ENCODE measurements at places on chromosomes 4 and X.

- no peak for DNase-seq
Observed at GRCh38 chrX:77786365-77786680, 307 bp upstream of the ATRX start.

DNA sequence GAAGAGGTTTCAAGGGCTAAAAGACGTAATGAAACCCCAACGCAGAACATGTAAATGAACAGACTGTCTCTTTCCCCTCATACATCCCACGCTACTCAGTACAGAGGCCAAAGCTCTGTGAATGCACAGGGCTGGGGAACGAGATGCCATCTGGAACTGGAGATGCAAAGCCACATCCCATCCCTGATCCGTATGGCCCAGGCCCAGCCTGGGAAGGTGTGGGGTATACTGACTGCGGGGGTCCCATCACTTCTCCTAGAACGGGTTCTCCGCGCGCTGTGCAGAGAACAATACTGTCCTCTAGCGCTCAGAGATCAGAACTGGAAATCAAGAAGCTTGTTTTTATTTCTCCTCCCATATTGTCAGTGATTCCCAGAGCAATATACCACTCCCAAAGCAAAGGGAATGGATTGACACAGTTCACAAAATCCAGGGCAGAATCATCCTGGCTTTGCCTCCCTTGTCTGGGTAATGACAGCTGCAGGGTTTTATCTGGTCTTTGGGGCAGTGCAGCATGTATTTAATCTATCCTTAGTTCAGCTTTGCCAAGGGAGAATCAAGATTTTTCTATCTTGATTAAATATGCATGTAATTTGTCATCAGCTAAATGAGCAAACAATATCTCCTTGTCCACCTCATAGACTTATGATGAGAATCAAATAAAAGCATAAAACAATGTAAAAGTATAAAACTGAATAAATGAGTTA lies 47.3 kb upstream of the TLR3 start:
- no peak for DNase-seq

DNA sequence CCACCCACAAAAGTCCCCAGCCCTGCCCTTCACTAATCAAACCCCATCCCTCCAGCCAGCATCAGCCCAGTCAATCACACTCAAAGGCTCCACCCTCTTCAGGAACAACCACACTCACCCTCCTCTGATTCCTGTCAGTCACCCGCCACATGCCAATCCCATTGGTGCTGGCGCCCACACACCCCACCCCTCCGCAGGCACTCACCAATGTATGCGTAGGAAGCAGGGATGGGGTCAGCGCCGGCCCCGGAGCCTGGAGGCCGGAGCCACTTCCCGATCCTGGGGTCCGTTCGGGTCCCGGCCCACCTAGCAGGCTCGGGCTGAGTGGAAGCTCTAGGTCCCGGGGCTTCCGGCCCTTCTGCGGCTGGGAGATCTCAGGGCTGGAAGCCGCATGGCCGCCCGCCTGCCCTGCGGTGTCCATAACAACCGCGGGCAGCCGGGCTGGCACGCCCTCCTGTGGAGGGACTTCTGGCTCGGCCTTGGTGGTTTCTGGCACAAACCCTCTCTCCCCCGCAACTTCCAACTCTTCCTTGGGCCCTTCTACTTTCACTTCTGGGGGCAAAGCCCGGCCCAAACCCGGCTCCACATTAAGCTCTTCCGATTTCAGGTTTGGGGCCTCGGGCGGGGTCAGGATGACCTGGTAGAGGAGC lies 7.9 kb upstream of the CFP start:
- no peak for DNase-seq

- DNase-seq = no peak
Observed at GRCh38 chr4:186203406-186203805, 12.0 kb downstream of the CYP4V2 start.

GRCh38 chr4:889516-889915 lies 42.6 kb downstream of the GAK start:
- DNase-seq = no peak

DNA sequence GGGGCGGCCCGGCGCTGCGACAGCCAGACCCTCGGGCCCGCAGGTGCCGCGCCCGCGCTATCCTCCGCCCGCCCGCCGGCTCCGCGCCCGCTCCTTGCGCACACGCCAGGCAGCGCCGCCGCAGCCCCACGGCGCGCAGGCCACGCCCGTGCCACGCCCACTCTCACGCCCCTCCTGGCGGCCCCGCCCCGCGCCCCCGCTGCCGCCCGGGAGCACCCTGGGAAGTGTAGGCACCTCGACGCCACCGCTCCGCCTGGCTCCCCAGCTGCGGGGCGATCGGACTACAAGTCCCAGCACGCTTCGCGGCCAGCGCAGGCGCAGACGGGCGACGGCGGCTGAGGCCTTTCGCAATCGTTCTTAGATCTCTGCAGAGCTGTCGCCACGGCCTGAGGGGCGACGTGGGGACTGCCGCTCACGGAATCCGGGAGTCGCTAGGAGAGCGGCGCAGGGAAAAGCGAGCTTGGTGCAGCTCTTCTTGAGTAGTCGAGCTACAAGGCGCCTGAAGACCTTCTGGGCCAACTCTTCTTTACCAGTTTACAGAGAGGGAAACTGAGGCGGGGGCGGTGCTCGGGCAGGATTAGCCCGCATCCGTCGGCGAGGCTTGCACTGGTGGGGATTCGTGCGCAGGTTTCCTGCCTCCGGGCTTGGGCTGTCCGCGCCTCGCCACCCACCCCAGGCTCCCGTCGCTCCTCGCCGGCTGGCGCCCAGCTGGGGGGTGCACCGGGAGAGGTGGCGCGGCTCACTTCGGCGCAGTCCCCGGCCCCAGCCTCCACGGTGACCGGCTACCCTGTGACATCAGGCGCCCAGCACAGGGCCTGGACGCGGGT lies at the start of gene ABLIM2:
Gene ABLIM2 (minus strand): TSS at position 104 of the 827 bp plus-strand sequence. CDS start 124 bp downstream, outside the sequence.
- DNase-seq = peak; percentile 97

GRCh38 chr4:52376132-52376704 lies 282.9 kb downstream of the USP46 start:
- DNase-seq = no peak

GRCh38 chr4:146833530-146833929 lies 112.1 kb downstream of the TTC29 start:
- DNase-seq = no peak

DNA sequence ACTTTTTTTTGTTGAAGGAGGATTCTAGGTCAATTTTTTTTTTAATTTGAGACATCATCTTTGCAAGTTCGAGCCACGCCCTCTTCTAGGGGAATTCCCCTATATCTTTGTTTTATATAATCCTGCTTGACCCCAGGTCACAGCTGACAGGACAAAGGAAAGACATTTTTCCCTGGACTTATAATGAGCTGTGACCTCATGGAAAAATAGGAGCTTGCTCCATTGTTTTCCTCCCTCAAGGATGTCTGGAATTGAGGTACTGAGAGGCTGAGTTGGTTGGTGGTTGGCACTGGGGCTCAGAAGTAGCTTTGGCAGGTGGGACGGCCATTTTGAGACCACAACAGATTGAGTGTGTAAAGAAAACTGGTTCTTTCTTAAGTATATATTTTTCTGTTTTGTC lies 49.0 kb downstream of the GBA3 start:
- DNase-seq = no peak

DNA sequence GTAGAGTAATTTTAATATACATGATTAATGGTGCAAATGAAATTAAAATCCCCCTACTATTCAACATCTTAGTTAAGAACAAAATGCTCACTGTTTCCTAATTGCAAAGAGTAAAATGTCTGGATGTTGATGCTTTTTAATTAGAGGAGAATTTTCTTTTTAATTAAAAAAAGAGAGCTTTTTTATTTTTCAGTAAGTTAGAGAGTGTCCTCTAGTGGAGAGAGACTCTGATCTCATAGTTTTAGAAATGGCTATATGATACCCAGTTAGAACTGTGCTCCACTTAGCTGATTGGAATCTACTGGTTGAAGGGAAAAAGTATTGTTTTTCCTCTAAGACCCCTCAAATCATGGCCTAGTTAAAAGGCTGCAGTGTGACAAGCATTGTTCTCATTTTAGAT lies 312.0 kb upstream of the MAGEB2 start:
- no peak for DNase-seq

DNA sequence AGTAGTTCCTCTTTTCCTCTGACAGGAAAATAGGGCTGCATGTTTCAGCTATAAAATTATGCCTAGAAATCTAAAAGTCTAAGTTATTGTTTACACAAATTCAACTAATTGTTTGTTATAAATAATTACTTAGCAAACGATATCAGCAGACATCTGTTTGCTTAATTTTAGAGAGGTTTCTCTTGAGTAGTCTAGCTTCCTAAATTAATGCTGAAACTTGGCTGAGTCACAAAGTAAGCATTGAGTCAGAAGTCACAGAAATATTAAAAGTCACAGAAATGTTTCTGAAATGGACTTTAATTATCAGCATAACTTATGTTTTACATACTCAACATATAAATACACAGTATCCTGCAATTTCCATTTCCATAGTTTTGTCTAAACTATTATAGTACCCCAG lies 1044.0 kb downstream of the CCSER1 start:
- no peak for DNase-seq

DNA sequence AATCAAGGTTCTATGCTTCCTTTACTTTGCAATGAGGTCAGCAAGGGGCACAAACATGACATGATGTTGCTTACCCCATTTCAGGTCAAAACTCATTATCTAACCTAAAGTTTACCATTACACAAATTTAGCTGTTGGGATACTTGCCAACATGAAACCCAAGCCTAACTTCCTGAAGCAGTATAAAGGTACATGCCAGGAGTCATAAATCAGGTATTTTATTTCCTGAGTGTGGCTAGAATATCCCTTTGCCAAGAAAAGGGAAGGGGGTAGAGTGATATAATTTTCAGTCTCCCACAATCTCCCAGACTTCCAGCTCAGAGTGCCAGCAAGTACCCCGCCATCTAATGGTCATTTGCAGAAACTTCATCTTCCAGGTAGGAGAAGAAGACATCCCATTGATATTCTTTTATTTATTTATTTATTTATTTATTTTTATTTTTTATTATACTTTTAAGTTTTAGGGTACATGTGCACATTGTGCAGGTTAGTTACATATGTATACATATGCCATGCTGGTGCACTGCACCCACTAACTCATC lies 136.6 kb downstream of the NEXMIF start:
- DNase-seq = no peak

DNA sequence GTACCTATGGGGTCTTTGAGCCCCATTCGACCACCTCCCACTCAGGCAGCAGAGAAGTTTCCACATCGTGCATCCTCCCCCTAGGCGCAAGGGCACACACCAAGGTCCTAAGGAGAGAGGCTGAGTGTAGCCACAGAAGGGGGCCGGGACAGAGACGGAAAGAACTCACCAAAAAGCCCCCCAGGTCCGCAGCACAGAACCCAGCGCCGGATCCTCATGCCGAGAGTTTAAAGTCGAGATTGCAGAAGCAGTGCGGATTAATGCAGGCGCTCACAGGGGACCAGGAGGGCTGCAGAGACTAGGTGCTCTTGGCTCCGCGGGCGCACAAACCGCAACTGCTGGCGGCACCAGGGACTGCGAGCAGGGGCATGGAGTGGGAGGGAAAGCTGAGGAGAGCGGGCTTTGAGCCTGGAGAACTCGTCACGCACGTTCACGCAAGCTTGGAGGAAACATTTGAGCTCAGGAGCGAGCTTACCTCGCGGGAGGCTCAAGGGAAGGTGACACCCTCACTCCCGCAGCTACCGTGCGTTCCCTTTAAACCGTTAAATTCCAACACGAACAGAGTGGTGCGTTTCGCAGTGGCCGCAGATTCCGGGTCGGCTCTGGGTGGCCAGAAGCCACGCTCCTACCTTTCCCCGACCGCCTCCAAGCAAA lies 8.5 kb downstream of the NKX3-2 start:
- no peak for DNase-seq

- no peak for DNase-seq
Observed at GRCh38 chrX:49921109-49921508, 1.3 kb upstream of the CLCN5 start.

DNA sequence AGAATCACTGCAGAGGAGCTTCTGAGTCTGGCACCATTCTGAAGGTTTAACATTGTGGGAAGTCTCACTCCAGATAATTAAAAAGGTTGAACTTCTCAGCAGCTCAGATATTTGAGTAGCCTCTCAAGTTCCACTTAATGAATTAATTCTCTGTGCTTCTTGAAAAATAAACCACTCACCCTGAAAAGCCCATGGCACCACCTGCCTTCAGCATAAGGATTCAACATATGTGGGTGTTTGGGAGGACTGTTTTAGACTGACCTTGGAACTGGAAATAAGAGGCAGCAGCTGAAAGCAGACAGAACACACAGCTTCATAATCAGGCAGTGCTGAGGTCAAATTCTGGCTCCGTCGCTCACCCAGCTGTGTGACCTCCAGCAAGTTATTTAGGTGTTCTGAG lies 100.6 kb downstream of the KCNIP4 start:
- no peak for DNase-seq

All from activated T-cell treated with anti-CD3 and anti-CD28 coated beads for 4 hours (primary cell).